ENCODE measurements at places on chromosomes 2 and 18.

DNA sequence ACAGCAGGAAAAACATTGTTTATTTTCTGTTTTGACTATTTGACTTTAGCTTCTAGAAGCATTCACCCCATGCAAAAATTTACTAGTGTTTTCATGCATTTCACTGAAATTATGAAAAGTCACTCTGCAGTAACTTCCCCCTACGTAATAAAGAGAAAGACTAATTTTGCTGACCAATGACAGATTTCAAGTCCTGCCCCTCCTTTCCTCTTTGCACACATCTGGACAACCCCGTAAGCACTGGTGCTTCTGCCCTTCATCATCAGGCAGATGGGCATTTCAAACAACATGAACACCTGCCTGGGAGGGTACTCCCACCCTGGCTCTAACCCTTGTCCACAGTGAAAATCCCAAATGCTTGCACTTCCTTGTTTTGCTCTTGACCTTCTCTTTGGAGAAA lies 815.0 kb upstream of the ID2 start:
- DNase-seq = no peak

DNA sequence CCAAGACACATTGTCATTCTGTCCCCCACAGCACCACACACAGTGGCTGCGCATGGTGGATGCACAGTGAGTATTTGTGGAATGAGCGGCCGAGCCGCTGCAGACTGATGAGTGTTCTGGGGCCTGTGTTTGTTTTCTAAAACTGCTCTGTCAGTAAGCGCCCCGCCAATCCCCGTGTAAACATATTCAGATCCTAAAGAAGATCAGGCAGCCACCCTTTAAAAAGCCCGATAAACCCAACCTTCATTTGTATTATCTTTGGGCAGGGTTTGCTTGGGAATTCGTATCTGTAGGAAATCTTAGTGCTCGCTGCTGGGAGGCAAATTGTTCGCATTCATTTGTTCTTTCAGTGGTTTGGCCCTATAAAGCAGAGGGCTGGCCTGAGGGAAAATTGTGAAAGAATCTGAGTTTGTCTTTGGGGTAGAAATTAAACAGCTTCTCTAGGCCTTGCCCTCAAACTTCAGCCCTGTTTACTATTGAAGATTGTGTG lies 68.6 kb downstream of the TGOLN2 start:
- DNase-seq = no peak

DNA sequence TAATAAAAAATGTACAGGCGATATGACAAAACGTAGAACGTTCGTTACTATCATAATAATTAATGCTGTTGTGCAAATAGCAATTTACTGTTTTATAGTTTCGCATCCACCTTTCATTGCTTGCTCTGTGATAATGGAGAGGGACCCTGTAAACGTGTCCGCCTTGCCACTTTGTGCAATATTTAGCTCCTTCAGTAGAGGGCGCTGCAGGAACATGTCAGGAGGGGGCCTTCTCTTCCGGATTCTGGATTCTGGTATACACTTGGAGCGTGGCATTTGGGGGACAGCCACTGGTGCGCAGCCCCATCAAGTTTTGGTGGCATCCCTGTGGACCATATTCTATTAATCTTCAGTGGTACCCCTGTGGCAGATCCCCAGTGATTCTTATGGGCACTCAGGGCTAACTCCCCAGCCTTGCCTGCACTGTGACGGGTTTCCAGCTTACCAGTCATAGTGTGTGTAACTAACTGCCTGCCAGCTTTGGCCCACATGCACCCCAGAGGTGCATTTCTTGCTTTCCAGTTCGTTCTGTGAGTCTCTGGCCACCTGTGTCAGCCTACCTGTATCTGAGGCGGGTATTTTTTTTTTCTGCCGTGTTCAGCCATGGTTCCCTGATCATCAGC lies 140.3 kb downstream of the CYRIA start:
- DNase-seq = no peak

- DNase-seq = no peak
These were observed 36.9 kb downstream of the ATOH8 start for GRCh38 chr2:85790499-85791188.

GRCh38 chr2:120992791-120993555 lies 257.3 kb downstream of the GLI2 start:
- DNase-seq = no peak

GRCh38 chr18:55910296-55910695 lies 322.3 kb upstream of the TCF4 start:
- DNase-seq = no peak

DNA sequence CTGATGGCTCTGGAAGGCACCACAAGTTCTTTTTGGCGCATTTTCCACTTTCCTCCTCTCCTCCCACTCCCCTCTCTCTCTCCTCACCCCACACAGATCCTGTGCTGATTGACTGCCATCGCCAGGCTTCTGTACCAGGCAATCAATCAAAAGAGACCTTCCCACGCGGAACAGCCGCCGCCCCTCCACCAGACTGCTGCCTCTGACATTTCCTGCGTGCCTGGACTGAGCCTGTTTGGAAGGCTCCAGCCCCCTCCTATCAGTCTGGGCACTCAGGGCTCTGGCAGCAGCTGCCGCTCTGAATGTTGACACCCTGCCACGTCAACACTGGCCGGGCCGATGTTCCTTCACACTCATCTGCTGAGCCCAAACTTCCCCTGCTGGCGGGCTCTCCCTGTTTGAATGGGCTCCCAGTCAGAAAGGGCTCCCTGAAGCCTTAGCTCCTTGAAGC lies 467.7 kb downstream of the EPHA4 start:
- DNase-seq = no peak

DNA sequence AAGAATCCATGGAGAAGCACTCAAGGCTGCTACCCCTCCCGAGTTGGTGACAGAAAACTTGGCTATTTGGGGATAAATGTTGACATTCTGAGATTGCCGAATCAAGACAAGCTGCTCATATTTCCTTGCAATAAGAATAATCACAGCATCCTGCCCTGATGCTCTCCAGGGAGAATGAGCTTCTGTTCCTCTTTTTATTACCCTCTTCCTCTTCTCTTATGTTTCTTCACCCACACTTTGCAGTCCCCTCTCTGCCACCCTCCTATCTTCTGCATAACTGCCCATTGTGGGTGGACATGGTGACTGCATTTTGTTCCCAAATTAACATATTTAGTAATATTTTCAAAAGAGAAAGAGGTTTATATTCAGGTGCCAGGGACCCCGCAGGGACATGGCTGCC lies 11.9 kb upstream of the MSGN1 start:
- no peak for DNase-seq

GRCh38 chr2:240916571-240917008 lies 10.5 kb downstream of the CROCC2 start:
- no peak for DNase-seq

DNA sequence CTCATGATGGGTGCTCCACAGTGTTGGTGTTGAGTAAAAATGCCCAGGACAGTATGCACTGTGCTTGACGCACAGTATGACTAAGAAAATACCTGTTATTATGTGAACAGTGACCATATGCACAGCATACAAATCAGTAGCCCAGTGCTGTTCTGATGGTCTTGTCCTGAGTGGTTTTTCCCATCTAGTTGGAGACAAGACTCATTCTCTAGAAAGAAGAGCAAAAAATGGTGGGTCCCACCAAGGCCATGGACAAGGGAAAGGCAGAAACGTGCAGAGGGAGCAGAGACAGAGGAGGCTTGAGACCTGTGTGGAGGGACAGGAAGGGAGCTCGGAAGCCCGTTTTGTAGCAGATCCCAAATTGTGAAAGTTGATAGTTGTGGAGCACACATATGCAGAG lies 987 bp upstream of the SMIM21 start:
- no peak for DNase-seq

GRCh38 chr2:200252265-200253067 lies 54.0 kb upstream of the SPATS2L start:
- DNase-seq = no peak

GRCh38 chr2:150426724-150427123 lies 60.7 kb downstream of the RND3 start:
- DNase-seq = no peak

GRCh38 chr2:6771634-6772611 lies 93.8 kb downstream of the CMPK2 start:
- no peak for DNase-seq

DNA sequence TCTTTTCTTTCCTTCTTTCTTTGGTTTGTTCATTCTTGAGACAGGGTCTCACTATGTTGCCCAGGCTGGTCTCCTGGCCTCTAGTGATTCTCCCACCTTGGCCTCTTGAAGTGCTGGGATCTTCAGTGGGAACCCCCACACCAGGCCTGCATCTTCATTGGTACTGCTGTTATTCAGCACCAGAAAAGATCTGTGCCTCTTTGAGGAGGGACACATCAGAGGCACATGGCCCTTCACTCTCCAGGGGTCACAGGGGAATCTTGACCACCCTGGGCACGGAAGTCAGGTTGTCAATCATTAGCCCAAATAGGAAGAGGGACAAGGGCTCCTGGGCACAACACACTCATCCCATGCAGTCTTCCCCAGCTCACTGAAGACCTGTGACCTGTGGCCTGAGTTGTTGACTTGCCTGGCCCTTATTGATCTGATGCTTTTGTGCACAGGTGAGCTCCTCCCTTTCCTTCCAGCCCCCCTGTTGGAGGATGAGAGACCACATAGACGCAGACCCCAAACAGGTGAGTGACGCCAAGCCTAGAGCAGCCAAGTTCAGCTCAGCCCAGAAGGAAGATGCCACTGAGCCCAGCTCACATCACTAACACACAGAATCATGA lies 33.0 kb upstream of the ODC1 start:
- DNase-seq = no peak
